Activated naive CD4-positive, alpha-beta T cell (primary cell): ENCODE measurements at places on chromosomes 3 and 15.

GRCh38 chr3:122880173-122880572, 85.3 kb downstream of the SLC49A4 start:
- no peak for DNase-seq

GRCh38 chr15:23440596-23440995, 6.4 kb downstream of the GOLGA6L2 start:
- DNase-seq, result no peak

DNA sequence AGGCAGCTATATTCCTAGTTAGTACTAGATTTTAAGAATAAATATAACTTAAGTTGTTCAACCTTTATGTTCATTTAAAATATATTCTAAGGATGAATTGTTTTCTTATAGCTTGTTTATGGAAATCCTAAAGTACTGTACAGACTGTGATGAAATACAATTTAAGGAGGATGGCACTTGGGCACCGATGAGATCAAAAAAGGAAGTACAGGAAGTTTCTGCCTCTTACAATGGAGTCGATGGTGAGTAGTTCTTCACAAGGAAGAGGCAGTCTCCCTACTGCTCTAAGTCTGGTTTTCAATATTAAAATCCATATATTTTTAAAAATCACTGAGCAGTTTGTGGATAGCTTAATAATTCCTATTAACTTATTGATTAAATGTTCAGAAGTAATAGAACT, 29.6 kb downstream of the CALML4 start:
- DNase-seq, result no peak

DNA sequence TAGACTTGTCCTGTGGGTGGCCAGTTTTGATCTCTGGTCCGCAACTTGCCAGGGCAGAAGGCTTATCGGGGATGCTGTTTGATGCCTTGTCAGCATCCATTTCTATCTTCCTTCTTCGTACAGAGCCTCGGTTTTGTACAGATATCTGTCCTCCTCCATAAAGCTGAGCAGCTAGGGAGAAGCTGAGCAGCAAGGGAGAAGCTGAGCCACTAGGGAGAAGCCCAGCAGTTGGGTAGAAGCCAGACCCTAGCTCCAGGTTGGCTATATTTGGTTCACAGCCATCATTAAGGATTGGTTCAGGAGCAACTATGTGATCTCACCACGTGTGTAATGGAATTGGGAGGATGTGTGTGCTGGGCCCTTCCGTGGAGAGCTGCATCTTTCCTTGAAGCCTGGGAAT, 46.7 kb downstream of the PTPRG start:
- no peak for DNase-seq

- no peak for DNase-seq
These were observed 44.9 kb upstream of the GABRG3 start for GRCh38 chr15:26926081-26926480.

DNA sequence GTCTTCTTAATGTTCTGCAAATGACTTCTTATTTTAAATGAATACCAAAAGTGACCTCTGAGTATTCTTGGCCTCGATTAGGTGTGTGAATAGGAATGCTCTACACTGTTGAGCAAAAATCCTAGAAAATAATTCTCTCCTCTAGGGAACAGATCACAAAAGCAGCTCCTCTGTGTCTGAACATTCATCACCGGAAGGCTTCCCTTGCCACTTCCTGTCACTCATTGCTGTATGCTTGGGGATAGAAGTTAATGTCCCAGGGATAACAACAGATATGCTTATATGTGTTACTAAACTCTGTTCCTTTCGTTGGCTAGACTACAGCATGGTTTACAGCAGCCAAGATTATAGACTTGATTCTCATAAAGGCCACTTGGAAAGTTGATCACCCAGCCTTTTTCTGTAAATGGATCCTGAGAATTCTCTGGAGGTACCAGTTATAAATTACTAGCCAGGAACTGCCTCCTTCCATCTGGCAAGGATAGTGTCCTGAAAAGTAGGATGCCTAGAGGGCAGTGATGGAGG, 16.0 kb upstream of the PTX3 start:
- no peak for DNase-seq

GRCh38 chr15:31041610-31042009, 50.2 kb upstream of the MTMR10 start:
- no peak for DNase-seq

DNA sequence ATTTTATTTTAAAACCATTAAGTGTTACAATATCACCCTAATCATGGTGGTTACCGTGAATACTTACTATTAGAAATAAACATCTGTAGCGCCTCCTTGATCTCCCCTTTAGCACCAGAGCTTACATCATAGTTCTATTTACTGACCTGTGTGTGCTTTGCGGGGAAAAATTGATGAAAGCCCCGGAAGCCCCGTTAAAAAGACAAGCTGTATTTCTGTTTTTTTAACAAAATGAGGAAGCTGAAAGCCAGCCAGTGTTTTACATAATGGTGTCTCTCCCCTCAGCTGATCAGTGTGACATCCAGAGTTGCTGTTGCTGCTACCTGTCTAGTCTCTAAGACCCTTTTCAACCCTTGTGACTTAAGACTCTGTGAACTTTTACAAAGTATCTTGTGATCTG, 100.8 kb downstream of the OPA1 start:
- no peak for DNase-seq

DNA sequence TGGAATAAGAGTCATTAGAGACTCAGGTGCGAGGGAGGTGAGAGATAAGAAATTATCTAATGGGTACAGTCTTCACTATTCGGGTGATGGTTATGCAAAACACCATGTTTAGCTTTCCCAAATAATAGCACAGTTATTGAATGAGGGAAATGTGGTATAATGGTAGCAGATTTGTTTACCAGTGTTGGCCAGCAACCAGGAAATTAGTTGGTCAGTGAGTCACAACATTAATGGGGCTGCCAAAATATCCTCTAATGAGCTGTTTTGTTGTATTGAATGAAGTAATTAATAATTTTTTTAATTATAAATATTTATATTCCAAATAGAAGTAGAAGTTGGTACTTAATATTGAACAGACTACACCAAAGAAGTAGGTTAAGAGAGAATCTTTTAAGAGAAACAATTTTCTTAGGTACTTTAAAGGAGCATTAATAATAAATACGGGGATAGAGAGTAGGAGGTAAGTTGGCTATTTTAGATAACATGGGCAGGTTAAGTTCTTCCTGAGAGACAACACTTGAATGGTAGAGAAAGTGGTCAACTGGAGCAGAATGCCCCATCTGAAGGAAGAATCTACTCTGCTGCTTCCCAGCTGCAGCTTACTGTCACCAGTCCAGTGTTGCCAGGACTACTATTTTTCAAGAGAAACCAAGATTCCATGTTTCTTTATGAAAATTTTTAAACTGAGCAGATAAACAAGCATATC, 218.8 kb downstream of the UBE2E2 start:
- DNase-seq, result no peak

- no peak for DNase-seq
These were observed 33.3 kb downstream of the PTPN23 start for GRCh38 chr3:47414161-47414564.

- DNase-seq, result no peak
These were observed 23.3 kb upstream of the HEG1 start for GRCh38 chr3:125078951-125079674.

DNA sequence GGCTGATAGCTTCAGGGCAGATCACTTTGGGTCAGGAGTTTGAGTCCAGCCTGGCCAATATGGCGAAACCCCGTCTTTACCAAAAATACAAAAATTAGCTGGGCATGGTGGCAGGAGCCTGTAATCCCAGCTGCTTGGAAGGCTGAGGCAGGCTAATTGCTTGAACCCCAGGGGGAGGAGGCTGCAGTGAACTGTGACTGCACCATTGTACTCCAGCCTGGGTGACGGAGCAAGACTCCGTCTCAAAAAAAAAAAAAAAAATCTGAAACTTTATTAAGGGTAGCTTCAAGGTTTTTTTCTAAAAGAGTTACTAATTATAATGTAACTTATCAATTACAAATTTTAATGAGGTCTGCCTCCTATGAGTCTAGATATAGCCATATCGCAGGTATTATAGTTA, 5.1 kb downstream of the NECTIN3 start:
- DNase-seq, result no peak

DNA sequence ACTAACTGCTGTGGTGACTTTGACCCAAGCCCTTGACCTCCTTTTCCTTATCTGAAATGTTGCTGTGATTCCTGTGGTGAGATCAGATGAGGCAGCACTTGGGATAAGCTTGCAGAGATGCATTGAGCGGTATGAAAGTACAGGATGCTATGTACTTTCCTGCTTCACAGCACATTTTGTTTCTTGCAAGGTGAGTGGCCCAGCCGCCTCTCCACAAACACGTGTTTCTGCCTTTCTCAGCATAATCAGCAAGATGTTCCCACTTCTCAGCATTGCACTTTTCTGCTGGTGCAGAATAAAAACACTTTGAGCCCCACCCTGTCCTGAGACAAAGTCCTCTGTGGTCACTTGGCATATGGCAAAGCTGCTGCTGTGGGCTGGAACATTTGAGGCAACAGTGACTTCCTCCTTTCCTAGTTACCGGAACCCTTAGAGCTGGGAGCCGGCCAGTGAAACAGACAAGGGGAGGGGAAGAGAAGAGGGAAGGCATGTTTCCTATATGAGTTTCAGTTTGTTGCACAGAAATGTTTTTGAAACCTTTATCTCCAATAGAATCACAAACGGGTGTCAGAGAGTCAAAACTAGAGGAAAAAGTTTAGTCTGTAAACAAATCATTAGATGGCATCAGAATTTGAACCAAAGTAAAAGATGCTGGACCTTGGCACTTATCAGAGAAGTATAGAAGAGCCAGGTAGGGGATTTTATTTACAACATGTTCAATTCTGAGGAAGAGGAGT, 5.0 kb downstream of the NUDT16 start:
- no peak for DNase-seq

DNA sequence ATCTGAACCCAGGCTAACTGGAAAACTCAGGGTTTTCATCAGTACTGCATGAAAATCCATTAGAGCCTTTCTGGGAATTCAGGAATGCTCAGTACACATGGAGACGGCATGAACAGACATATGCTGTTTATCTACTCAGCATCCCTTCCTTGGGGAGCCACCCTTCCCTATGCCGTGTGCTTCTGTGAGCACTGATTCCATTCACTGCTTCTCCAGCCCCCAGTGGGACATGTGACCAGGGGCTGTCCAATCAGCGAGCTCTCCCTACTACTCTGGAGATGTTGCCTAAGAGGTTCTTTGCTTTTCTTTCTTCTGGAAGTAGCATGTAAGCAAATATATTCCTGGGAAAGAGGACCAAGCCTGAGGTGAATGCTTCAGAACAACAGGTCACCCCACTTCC, 5.6 kb upstream of the PCOLCE2 start:
- no peak for DNase-seq

DNA sequence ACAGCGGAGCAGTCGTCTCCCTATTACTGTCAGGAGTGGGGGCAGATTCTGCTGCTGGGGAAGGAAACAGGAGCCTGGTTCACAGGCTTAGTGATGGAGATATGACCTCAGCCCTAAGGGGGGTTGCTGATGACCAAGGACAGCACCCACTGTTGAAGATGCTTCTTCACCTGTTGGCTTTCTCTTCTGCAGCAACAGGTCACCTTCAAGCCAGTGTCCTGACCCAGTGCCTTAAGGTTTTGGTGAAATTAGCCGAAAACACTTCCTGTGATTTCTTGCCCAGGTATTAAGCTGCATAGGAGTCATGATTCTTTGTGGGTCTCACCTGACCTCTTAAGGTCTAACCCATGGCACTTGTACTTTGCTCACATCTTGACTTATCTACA, 14.0 kb downstream of the ATRIP start:
- DNase-seq, result no peak

- no peak for DNase-seq
These were observed 86.0 kb upstream of the ABHD17C start for GRCh38 chr15:80609091-80609490.

GRCh38 chr15:71632576-71633195, 177.7 kb upstream of the NR2E3 start:
- DNase-seq, result no peak

DNA sequence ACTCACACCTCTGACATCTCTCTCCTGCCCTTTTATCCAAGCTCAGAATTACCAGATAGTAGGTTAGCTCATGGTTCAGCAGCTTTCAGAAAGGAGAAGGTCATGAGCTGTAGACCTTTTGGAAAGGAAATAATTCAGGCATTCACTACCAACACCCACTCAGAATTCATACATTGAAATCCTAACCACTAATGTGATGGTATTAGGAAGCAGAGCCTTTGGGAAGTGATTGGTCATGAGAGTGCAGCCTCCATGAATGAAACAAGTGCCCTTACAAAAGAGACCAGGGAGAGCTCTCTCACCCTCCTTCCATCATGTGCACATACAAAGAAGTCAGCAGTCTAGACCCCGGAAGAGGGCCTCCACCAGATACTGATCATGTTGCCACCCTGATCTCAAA, 315.8 kb upstream of the CCDC54 start:
- no peak for DNase-seq

DNA sequence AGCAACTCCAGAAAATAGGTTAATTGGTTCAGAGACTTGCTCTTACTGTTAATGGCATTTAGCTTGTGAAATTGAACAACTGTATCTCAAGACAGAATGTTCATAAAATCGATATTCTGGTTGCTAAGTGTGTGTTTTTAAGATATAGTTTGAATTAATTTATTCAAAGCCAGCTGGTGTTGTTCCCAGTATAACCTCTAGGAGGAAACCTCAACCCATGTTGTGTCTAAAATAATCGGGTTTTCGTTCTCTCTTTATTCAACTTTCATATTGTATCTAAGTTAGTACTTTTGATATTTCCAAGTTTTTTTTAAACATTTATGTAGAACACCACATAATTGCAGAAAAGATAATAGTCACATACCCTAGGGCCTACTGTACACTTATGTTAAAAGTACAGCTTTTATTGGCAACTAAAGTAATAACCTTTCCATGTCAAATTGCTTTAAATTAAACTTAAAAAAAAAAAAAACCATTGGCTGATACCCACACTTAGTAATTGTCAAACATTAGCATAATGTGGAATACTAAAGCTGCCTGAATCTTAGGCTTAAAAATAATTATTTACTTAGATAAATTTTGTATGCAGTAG, 90.9 kb downstream of the SAMMSON start:
- DNase-seq, result no peak

DNA sequence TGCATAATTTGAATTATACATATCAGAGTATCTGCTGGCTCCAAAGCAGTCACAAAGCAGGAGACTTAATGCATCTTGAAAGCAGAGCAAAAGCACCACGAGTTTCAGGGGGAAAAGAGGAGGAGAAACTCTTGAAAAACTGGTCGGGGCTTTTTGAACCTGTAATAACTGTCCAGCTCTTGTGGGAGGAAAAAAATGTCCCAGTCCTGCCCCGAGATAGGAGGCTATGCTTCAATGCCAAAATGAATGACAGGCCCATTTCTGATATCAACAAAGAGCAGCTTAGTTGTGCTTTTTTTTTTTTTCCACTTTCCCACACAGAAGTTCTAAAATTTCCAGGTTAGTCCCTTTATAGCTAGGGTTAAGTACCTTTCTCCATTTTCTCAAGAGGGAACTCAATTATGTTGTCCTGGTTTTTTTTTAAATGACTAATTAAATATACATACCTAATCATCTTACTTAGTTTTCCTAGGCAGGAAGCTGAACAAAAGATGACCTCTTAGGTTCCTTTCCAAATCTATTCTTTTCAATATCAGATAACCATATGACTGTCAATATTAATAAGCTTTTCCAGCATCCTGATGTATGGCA, 120.2 kb downstream of the TFDP2 start:
- DNase-seq, result no peak

- no peak for DNase-seq
These were observed 18.8 kb upstream of the SPATA12 start for GRCh38 chr3:57041674-57042073.
